NCI-H1436 treated with DMSO at 0.1 percent for 48 hours (cell line): ENCODE measurements at places on chromosomes 3 and 15.

GRCh38 chr15:67968564-67968963, 85.6 kb upstream of the PIAS1 start:
- DNase-seq, result no peak

- DNase-seq, result no peak
Observed at GRCh38 chr3:156816091-156816793, 9.9 kb upstream of the LEKR1 start.

DNA sequence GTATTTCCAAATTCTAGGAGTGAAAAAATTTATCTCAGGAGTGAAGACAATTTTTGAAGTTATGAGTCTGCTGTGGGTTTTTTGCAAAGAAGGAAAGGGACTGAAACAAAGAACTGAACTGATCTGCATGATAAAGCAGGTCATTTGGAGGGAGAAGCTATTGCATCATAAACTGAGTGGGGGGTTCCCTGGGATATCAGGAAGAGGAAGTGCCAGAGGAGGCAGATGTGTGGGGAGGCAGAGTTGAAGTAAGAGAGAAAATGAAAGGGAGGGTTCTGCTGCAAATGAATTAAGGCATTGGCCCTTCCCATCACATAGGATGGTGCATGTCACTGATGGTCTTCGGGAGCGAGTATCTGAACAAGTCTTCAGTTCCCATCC, 379.2 kb downstream of the VPS13C start:
- no peak for DNase-seq

GRCh38 chr3:194861375-194861774, 175.7 kb downstream of the FAM43A start:
- DNase-seq, result no peak

GRCh38 chr3:126873416-126873815, 109.5 kb upstream of the PLXNA1 start:
- no peak for DNase-seq

DNA sequence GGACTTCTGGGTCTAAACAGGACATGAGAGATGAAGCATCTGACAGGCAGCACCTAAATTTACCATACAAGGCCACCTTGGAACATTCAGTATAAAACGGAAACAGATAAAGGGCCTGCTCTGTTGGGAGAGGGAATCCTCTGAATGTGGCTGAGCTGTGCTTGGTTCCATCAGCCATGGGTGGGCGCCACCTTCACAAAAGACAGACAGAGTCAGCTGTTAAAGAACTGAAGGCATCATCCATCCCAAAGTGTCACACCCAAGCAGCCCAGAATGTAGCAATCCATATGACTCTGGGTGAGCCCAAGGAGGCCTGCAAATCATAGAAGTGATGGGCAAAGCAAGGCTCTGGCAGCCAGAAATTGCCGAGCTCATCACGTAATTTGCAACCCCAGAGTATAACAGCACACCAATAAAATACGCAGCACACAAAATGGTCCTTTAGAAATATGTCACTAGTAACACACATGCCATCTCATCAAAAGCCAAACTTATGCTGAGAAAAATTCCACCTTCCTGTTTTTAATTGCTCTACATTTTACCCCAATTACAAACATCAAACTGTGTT, 24.8 kb upstream of the RBP1 start:
- no peak for DNase-seq

DNA sequence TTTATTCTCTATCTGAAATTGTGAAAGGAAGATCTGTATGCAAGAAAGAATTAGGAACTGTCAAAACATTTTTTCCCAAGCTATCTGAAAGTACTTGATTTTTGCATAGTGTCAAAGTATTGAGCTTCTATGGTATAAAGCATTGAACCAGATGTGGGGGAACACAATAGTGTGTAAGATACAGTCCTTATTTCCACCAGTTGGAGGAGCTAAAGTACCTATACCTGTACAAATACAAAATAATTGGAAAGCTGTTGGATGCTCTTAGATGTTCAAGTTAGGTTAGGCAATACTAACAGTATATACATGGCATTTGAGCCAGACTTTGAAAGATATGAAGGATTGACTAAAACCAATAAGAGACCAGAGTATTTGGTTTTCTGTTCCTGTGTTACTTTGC, 148.4 kb downstream of the B3GALNT1 start:
- no peak for DNase-seq

DNA sequence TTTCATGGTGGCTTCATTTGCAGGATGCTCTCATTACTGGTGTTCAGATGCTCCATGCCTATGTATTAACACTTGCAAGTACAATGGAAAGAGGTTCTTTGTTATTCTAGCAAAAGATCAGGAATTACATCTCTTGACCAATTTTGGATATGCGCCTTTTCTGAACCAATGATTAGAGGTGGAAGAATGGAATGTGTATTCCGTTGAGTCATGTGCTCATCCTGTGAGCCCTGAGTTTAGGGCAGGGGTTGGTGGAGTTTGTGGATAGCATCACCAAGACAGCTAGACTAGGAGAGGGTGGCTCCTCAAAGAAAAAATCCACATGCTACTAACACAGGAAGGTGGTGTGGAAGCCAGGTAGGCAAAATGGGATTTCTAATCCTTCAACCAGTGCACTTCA, 80.7 kb upstream of the SLC25A26 start:
- DNase-seq, result no peak

DNA sequence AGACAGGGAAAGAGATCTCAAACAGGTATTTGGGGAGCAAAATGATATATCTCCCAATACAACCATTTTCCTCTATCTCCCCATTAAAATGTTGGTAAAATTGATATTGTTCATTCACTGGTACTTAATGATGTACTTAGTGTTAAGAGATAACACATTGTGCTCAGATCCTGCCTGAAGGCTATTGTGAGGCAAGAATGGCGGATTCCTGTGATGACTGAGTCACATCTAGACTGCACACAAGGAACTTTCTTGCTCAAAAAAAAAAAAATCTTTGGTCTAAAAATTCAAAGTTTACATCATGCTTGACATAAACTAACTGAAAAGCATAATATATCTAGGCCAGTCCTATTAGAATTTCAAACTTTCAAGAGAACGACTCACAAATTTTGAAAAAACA, 171.1 kb upstream of the TTC14 start:
- no peak for DNase-seq

DNA sequence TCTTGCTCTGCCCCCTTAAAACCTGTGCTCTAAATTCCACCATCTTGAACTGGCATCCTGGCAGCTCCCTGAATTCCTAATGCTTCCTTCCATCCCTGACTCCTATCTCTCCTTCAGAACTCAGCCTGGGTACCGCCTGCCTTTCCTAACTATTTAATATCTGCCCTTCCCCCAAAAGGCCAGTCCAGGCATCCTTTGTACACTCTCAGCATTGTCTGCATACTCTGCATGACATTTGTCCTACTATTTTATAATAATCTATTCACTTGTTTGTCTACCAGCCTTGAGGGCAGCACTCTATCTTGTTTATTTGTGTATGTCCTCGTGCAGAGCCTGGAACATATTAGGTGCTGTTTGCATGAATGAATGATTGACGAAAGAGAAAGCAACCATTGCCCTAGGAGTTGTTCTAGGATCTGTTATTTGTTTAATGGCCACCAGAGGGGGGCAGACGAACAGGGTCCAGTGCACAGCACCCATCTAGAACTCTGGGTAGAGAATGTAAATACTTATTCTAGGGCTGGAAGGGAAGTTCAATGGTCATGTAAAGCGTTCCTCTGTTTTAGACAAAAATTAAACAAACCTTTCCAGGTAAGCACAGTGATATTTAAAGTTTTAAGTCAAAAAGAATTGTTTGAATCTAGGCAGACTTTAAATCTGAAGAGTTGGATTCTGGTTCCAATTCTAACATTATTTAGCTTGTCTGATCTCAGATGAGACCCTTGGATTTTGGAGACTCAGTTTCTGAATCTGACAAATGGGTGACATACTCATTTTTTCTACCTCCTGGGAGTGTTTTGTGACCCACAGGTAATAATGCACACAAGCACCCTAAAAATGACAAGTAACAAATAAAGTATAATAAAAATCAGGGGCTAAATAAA, 125.8 kb upstream of the GALNT15 start:
- DNase-seq, result no peak

- DNase-seq, result no peak
Observed at GRCh38 chr15:41961595-41962202, 10.7 kb downstream of the EHD4 start.

DNA sequence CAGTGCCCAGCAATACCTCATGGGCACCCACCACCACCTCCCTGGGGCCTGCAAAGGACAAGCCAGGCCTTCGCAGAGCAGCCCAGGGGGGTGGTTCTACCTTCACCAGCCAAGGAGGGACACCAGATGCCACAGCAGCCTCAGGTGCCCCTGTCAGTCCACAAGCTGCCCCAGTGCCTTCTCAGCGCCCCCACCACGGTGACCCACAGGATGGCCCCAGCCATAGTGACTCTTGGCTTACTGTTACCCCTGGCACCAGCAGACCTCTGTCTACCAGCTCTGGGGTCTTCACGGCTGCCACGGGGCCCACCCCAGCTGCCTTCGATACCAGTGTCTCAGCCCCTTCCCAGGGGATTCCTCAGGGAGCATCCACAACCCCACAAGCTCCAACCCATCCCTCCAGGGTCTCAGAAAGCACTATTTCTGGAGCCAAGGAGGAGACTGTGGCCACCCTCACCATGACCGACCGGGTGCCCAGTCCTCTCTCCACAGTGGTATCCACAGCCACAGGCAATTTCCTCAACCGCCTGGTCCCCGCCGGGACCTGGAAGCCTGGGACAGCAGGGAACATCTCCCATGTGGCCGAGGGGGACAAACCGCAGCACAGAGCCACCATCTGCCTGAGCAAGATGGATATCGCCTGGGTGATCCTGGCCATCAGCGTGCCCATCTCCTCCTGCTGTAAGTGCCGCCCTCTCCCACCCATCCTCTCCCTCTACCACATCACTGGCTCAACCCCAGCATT, 19.2 kb upstream of the BFSP2 start:
- DNase-seq, result no peak

DNA sequence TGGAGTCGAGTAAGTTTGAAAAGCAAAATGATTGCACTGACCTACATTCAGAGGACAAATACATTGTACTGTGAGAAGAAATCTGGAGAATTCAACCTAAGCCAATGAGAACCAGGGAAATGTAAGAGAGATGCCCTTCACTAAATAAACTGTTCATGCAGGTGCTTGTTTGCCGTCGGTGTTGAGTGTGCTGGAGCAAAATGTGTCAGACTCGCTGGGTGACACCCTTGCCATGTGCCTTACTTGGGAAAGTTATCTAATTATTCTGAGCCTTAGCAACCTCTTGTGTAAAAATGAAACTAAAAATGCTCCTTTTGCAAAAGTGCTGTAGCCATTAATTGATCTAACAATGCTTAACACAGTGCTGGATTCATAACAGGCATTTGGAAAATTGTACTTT, 140.4 kb downstream of the GABRB3 start:
- DNase-seq, result no peak

DNA sequence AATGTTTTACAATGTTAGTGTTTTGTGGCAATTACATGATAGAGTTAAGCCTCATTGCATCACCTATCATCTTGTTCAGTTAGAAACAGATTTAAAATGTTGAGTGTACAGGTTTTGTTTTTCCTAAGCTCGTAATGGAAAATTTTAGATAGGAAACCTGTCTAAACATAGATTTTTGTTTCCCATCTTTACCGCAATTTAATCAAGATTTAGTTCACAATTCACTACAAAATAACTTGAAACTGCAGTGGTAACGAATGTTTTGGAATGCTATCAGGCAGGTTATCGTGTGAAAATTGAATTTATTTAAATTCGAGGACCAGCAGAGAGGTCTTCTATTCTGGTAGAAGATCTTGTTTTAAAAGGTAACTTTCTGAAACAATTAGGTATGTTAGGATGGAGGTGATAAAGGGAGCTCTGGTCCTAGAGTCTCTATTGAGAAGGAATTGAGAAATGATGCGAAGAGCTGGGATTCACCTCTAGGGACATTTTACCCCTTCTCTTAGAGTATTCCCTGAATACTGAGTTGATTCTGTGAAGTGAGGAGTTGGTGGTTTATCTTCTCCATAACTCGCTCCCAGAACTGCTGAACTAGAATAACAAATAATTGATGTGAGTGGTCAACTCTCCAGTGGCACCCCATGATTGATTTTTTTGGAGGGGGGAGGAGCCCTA, 1.4 kb downstream of the DOCK3 start:
- DNase-seq, result no peak
